ENCODE measurements at places on chromosomes 4 and X.

- no peak for DNase-seq
Observed at GRCh38 chr4:130591091-130591490, 1495.1 kb downstream of the C4orf33 start.

- no peak for DNase-seq
Observed at GRCh38 chr4:41135801-41136200, 78.5 kb downstream of the APBB2 start.

DNA sequence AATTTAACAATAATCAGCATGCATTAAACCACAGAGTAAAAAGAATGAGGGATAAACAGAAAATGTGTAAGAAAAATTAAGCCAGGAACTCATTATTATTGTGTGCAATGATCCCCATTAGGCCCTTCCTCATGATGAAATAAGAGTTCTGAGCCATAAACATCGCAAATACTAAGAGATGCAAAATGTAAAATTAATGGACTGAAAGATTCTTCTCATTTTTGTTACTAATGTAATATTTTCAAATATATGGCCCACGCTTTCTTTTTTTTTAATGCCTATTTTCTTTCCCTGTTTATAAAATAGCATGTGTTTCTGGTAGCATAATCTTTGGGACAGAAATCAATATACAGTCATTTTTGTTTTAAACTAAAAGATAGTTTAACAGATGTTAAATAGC lies 281.0 kb downstream of the PDGFC start:
- no peak for DNase-seq

- DNase-seq = no peak
Observed at GRCh38 chr4:36230534-36230933, 13.8 kb downstream of the ARAP2 start.

DNA sequence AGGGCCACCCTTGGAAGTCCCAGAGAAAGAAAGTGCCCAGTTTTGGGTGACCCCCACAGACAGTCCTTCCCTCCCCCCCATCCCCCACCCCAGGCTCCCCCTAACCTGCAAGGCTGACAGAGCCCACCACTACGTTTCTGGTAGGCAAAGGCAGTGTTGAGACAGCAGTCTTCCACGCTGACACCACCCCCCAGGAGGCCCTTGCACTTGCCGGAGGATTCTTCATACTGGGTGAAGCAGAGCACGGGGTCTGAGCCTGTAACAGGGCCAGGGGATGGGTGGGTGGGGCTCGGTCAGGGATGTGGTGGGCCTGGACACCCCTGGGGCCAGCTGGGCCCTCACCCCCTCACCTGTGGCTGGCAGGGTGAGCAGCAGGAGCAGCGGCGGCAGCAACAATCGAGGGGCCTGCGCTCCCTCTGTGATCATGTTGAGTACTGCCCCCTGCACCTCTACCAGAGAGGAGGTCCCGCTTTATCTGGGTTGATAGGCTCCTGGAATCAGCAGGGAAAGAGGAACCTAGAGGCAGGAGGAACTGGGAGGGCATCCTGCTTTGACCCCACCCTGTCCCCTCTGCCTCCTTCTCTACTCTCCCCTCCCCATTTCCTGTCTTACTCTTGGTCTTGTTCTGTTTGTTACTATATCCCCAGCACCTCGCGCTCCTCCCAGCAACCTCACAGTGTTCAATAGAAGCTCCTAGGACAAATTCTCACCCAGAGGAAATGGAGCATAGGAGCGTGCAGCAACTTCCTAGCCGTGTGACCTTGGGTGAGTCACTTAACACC lies at the start of gene CFP:
CFP (minus strand) TSS at position 512 of the 782 bp plus-strand sequence; CDS start at position 426, 86 bp downstream.
- DNase-seq = no peak

DNA sequence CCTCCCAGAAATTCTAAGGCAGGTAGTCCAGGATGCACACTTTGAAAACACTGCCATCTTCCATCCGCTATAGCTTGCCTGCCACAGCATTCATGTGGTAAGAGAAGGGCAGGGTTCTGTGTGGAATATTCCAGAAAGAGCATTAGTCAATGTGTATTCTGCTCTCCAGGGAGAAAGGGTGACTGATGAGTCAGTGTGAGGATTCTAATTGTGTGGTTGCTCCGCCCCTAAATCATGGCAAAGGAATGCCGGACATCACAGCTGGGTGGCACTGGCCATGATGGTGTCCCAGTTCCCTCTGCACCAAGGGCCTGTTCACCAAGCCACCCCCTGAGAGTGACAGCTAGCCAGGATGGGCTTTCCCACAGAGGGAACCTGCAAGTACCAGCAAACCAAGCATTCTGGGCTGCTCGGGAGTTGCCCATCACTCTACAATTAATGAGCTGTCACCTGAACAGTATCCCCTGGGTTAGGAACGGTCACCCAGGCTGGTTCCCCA lies 9.5 kb downstream of the IDS start:
- peak; percentile 22 for DNase-seq

DNA sequence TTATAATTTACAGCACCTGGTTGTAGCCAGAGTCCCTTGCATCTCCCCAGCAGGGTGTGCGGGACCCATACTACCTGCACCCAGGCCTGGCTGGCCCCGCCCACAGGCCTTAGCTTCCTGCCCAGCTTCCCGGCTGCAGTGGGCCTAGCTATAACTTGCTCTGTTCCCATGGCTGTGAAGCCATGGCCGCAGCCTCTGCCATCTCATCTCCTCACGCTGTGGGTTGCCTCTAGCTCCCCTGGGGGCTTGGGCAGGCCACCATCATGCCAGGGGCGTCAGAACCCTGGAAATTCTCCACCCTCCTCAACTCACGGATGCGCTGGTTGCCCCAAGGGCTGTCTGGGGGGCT lies 26.1 kb upstream of the SORBS2 start:
- no peak for DNase-seq

DNA sequence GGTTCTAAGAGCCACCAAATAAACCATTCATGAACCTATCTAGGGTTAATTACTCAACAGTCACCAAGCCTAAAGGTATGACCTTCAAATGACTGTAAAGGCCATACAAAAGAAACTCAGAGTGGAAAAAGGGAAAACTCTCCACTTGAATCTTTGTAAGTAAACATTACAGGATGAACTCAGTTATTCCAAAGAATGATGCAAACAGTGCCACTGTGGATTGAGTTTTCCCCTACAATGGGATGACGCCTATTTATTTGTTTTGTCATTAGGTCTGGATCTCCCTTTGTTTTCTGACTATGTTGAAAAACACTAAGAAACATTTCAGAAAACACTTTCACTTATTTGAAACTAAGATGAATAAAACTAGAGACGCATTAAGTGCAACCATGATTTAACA lies 12.7 kb downstream of the NUDT6 start:
- no peak for DNase-seq
